ENCODE measurements at places on chromosomes 2 and 18.

DNA sequence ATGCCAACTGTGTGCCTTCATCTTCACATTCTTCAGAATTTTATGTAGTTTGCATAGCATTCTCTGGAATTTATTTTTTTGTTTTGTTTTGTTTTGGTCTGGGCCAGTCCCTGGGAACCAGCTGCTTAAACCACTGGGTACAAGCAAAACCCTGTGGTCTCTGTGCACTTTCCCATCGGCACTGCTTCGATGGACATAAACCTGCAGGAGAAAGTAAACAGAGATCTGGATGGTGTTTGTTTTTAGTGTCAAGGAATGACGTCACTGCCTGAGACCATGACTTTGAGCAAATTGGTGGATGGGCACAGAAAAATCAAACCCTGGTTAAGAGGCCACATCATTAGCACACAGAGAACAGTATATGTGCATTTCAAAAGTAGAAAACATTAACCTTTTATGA, 64.7 kb upstream of the RASGRP3 start:
- no peak for DNase-seq

GRCh38 chr2:134178138-134178877, 75.6 kb upstream of the MGAT5 start:
- no peak for DNase-seq

DNA sequence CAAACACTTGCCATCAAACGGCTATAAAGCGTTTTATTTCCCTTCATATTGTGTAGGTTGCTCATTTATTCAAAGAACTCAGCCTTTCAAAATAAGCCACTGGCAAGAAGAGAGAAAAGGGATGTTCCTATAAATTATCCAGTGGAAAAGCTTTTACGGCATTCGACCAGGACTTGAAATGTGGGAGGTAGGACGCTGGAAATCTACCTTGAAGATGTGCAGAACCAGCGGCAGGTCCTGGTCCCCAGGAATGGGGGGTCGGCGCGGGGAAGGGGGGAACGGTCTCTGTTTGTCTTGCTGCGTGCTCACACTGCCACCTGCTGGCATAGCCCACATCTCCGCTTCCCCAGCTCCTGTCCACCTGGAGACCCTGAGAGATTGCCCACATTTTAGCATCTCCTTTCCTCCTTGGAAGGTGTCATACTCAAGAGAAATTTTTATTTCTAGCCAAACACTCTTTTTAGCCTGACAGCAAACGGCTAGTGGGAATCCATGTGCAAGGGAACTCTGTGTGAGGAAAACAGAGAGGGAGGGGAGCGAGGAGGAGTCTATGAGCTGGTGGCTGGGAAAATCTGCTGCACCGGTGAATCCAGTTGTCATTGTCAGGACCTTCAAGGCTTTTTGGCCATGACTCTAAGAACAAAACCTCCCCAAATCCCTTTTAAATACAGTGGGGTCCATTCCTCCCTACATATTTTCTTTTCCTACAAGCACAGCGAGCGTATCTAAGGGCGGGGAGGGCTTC, 349.0 kb upstream of the PKDCC start:
- DNase-seq = no peak

GRCh38 chr18:48878471-48878870, 72.3 kb downstream of the SMAD7 start:
- DNase-seq = no peak

DNA sequence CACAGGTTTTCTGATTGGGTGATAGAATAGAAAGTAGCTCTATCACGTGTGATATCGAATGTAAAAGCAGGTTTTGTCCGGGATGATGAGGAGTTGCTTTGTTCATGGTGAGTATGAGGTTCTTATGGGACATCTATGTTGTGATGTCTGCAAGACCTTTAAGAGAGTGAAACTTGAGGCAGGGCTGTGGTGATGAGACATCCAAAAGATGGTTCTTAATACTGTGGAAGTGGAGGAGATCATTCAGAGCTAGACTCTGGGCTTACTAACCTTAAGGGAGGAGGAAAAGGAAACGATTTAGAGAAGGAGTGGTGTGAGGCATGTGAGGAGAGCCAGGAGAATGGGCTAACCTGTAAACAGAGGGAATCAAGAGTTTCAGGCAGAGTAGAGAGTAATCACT, 92.0 kb downstream of the WDR7 start:
- DNase-seq = no peak

Measured in globus pallidus (tissue), 1 donor.